ENCODE measurements at places on chromosomes 3 and 15.
A peak's percentile ranks its signal among the peaks of the same experiment; 100 is the strongest.

- DNase-seq: no peak
Observed at GRCh38 chr15:58462547-58462946, 30.8 kb downstream of the LIPC start.

DNA sequence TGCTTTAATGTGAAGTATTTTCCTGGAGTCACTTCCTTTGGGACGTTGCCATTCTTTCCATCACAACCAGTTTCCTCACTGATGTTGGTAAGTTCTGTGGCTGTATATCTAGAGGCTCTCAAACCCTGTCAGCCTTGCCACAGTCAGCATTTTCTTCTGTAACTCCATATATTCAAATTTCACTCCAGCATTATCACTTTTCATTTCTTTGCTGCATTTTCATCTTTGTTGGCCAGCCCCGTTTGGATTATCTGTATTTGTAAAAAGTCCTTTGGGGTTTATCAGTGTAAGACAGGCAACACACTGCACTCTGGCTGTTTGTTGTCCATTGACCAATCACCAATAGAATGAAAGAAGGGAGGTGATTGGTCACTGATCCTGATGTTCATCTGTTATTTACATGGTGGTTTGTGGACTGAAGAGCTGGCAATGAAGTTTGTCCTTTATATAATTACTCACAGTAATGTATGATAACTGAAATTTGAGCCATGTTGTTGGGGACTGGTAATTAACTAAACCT is 20.3 kb downstream of the GMPS start:
- DNase-seq: no peak

- DNase-seq: no peak
Observed at GRCh38 chr15:46034755-46035154, 399.9 kb downstream of the SQOR start.

DNA sequence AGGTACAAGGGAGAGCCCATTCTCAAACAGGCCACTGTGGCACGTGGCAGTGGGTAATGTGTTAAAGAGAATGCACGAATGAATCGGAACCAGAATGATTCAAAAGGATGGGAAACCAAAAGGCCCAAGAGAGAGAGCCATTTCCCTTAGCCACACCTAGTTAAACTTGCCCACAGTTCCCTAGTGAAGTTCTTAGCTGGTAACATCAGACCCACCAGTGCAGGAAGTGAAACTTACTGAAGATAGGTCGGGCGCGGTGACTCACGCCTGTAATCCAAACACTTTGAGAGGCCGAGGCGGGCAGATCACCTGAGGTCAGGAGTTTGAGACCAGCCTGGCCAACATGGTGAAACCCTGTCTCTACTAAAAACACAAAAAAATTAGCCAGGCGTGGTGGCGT is 97.1 kb downstream of the MEX3B start:
- no peak for DNase-seq

DNA sequence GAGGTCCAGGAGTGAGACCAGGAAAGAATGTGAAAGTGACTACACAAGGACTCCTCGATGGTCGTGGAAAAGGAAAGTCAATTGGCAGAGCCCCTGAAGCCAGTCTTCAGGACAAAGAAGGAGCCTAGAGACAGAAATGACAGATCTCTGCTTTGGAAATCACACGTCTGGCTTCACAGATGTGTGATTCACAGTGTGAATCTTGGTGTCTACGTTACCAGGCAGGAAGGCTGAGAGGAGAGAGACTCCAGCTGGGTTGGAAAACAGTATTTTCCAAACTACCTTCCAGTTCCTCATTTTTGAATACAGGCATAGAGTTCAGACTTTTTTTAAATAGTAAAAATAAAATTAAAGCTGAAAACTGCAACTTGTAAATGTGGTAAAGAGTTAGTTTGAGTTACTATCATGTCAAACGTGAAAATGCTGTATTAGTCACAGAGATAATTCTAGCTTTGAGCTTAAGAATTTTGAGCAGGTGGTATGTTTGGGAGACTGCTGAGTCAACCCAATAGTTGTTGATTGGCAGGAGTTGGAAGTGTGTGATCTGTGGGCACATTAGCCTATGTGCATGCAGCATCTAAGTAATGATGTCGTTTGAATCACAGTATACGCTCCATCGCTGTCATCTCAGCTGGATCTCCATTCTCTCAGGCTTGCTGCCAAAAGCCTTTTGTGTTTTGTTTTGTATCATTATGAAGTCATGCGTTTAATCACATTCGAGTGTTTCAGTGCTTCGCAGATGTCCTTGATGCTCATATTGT is 6.0 kb downstream of the CCR2 start:
- no peak for DNase-seq

DNA sequence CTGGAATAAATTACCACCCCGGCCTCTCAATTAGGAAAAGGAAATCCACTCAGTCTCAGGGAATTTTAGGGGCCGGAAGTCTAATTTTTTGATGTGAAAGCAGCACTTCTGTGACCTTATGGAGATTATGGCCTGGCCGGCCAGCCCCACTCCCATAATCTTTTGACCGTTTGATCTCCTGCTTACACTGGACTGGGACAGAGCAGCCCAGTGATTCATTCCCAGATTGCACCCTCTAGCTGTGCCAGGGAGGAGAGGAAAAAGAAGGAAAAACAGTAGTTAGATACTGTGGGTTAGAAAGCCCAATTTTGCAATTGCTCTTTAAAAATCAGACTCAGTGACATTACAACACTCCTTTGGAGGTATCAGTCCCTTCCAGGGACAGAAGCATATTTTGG is 32.4 kb downstream of the GJD2 start:
- no peak for DNase-seq

DNA sequence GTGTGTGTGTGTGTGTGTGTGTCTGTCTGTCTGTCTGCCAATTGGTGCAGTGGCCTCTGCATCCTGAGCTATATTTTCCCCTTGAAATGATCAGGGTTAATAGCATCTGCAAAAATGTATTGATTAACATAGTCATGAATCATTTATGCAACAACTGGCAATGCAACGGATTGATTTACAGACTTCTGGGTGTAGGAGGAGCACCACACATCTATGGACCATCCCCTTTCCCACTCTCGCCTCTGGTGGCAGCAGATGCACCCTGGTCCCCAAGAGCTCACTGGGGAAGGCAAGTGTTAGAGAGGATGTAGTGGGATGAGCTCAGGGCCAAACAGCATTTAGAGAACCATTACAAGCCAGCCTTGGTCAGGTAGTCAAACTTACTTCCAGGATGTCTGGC is 272.7 kb upstream of the C2CD4B start:
- no peak for DNase-seq

- no peak for DNase-seq
Observed at GRCh38 chr15:46441294-46442062, 806.6 kb downstream of the SQOR start.

- peak; percentile 79 for DNase-seq
Observed at GRCh38 chr3:16183601-16184270, 9.3 kb downstream of the GALNT15 start.

DNA sequence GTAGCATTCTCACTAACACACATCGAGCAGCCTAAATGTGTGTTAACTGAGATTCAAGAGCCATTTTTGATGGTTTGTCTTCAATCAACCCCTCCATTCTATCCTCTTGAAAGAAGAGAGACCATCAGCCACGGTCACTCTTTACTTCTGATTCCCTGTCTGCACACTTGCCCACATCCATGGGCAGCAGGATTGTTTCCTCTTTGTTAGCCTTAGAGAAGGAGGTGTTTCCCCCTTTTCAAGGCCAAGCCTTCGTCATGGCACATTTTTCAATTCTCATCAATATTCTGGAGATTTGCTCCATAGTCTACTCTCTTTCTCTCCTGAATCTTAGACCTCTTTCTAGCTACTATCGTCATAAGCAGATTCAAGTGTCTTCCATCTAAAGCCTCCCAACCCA is 522.4 kb upstream of the NAALADL2 start:
- DNase-seq: no peak

DNA sequence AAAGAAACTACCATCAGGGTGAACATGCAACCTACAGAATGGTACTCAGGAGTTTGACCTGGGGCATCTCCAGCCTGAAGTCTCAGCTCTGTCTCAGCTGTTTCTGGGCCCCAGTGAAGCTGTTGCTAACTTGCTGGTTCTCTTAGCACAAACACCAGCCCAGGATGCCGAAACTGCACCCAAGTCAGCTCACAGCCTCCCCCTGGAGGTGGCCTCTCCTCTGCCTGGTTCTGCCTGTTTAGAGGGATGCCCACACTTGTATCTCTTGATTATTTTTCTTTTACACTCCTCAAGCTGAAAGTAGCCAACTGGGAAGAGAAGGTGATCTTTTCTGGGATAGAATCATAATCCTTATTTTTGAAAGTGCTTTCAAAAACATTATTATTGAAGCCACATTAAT is 289.0 kb upstream of the RASGRP1 start:
- no peak for DNase-seq

- no peak for DNase-seq
Observed at GRCh38 chr3:138038725-138039462, 28.9 kb downstream of the CLDN18 start.

DNA sequence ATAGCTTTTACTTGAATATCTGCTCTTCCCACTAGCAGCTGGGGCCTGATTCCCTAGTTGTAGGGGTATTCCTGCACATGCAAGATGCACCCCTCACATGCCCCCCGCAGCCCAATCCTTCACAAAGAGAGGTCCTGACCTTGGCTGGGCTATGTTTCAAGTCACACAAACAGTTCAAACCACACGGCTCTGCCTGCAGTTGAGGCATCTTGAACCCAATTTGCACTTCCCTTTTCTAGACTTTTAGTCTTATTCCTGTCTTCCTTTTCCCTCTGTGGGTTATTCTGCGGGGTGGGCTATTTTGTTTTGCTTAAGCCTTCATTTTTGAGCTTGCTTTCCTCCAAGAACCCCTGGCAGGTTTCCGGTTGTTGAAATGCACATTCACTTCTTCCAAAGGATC is 13.3 kb upstream of the CCR1 start:
- no peak for DNase-seq

- no peak for DNase-seq
Observed at GRCh38 chr3:141677701-141678100, 60.4 kb upstream of the RNF7 start.

DNA sequence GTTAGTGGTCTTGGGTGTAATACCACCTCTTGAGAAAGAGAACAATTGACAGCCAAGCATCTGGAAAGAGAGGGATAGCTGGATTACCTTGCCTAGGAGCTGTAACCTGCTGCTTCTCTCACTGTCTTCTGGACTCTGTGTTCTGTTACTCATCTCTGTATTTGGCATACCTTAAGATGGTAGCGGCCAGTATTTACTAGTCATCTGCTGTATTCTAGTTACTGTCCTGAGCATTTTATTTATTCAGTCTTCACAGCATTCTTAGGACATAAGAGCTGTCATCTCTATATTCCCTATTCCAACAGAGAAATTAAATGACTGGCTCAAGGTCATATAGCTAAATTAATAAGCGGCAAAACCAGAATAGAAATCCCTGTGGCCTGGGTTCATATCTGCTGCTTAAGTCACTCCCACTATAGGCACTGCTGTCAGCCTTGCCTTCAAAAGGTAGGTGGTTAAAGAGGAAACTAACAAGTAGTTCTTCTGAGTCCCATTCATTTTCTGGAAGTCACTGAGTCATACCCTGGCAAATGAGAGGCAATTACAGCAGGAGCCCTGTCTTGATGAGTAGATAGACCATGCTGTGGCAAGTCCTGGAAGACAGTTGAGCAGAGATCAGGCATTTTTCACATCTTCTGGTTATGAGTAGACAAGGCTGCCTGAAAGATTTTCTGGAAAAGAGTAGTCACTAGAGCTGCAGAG is 68.2 kb downstream of the RAB7A start:
- no peak for DNase-seq

DNA sequence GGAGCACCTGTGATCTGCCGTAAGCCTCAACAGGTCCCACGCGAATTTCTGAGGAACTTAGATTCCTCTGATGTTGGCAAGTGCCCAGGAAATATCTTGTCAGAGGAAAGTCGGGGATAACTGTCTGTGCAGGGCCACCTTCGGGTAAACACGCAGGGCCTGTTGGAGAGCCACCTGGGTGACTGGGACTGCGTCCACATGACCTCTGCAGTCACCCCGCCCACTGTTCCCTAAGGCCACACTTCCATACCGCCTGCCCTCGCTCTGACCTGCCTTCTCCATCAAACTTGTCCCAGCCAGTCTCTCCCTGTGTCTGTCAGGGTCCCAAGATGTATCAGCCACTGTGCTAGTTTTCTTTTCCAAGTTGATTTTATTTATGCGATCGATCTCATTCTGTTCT is 28.7 kb downstream of the BFSP2 start:
- no peak for DNase-seq

DNA sequence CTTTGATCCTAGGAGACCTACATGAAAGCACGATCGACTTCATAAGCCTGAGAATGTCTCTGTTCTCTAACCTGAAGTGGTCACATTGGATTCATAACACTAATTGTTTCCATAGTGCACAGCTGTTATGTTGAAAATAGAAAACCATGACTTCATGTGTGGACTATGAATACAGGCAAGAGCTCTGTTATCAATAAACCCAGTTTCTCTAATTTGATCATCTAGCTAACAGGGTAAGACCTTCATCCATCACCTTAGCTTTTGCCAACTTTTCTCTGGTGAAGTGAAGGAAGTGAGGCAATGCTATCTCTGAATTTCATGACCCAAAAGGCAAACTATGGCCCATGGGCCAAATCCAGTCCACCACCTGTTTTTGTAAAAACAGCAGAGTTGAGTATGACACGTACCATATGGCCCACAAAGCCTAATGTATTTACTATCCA is 27.2 kb downstream of the ABI3BP start:
- DNase-seq: no peak

DNA sequence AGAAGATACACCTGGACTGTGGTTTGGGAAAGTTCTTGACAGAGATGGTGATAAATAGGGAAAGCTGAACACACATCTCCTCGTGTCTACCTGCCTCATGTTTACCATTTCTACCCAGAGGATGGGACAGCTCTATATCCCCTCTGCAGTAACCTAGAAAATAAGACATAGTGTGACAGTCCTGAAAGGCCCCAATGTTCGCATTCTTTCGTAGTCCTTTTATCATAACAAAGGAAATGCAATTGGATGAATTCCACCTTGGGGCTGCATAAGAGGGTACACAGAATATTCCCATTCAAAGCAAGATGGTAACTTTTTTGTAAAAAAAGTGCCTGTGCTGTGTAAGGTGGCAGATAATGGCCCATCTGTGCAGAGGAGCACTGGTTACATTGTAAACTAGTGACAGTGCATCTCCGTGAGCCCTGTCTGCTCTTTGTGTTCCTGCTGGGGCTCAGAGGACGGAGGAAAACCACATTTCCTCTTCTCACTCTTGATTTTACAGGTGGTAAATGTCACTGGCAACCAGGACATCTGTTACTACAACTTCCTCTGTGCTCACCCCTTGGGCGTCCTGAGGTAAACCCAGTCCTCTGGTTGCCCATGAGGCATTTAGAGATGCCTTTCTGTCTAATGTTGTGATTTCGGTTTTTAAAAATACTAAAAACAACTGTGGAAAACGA is 74.3 kb downstream of the SIDT1 start:
- no peak for DNase-seq

DNA sequence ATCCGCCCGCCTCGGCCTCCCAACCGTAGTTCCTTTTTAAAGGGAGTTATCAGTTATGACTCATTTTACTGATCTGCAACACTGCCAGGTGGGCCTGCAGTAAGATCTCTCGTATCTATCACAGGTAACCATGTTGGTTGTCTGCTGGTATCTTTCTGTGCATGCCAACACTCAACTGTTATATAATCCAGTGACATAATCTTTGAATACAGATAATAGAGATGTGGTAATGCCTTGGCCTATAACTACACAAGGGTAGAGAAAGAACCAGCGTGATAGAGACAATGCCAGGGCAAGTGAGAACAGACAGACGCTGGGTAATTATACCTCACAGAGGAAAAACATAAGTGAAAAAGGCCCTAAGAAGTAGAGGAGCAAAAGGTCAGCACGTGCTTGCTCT is 11.0 kb upstream of the ARPP19 start:
- DNase-seq: no peak

GRCh38 chr3:184887574-184887973 is 75.6 kb downstream of the VPS8 start:
- no peak for DNase-seq

- no peak for DNase-seq
Observed at GRCh38 chr3:17753632-17753992, 11.2 kb upstream of the TBC1D5 start.
